Renal cortical epithelial cell (primary cell): ENCODE measurements at places on chromosomes 3 and 15. TPM values are rescaled to one million over a fixed set of nuclear protein-coding genes. Genes with fewer than 3 reads are reported as not detected.

Gene PYGO1
- 1.4 and 12.4 TPM in 2 replicates for total RNA-seq

Gene MFSD1
- 97.6 and 98.1 TPM in 2 replicates for total RNA-seq

DNA sequence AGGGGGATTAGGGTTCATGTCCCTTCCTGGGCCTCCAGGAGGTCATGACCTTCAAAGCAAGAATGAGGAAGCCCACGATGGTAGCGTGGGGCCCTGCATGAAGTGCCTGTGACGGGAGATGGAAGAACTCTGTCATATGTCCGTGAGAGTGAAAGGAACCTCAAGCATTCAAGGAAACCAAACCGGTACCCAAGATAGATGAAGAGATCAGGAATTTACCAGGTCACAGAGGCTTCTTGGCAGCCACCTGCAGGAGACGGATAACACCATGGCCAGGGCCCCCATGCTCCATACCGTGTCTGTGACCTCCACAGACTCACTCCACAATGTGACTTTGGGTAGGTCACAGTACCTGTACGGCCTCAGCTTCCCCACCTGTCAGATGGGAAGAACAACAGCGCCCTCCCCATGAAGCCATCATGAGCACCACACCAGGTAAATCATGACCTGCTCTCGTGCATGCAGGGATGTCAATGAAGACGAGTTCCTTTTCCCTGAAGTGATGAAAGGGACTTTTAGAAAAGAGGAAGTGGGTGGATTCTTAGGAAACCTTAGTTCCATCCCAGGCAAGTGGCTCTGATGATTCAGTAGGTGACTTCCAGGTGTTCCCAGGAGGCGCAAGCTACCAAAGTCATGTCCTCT lies 23.3 kb upstream of the CYP11A1 start:
- DNase-seq, result no peak

DNA sequence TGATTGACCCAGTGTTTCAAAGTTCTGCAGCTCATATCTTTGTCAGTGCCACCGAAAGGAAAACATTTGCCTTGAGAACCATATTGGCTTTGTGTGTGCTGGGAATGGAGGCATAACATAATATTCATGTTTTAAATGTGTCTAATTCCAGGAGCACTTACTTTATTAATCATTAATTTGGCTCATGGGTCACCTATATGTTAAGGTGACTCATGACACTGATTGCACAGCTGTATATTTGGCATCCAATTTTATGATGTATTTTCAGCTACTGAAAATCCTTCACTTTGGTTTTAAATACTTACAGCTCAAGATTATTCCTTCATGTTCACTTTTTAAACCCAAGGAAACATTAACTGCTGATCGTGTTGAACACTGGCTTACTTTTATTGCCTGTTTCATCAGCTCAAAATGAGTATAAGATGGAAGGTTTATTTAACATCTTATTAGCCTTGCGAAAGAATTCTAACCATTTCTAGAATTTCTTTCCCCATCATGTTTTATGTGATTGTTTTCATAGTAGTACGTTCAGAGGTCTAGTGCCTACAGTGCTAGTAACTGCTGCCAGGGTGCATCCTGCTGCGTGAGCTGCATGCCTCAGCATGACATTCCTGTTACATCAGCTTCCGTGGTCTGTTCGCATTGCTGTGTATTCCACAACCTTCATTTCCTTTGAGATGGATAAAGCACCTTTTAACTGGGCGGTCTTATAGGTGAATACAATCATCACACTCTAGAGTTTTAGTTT lies 63.7 kb downstream of the LRCH3 start:
- DNase-seq, result peak; percentile 79

DNA sequence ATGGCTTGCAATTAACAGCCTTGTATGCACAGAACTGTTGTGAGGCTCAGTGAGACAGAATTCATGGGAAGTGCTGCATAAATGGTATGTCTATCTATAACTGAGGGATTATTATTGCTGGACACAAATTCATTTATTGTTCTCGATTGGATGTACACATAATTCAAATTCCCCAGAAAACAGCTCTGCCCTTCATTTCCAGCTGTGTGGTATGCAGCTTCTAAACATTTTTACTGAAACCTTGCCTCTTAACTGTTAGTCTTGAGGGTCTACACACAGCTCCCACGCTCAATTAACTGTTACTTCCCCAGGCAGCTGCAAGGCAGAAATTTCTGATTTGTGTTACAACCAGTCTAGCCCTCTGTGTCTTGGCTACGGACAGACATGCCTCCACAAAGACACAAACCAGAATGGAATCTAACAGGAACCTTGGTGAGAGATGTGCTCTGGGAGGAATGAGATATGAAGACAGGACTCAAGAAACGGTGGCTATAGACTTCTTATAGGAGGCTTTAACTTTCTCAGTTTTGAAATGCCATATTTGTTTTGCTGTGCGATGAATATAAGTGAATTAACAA lies 139.7 kb upstream of the TBL1XR1 start:
- no peak for DNase-seq

Gene CELF6
- 0.15 TPM in 1 of 2 replicates, not detected in the other for total RNA-seq

Gene CD200R1L
- total RNA-seq, result not detected in 2 replicates

DNA sequence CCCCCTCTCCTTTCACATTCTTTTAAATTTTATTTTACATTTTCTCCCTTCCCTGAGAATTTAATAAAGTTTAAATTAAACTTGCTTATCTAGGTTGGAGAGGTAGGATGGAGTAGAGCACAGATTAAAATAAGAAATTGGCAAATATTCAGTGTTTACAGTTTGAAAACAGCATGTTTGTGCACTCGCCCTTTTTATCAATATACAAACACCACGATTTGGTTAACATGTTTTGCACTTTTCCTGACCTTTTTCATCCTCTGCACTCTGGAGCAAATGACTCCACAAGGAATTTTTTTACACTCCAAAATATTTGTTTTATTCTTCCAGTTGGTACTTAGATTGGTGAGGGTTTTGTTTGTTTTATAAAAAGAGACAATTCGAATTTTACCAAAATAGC lies 87.1 kb downstream of the DUT start:
- no peak for DNase-seq
